ENCODE measurements at places on chromosomes 3 and 15.

DNA sequence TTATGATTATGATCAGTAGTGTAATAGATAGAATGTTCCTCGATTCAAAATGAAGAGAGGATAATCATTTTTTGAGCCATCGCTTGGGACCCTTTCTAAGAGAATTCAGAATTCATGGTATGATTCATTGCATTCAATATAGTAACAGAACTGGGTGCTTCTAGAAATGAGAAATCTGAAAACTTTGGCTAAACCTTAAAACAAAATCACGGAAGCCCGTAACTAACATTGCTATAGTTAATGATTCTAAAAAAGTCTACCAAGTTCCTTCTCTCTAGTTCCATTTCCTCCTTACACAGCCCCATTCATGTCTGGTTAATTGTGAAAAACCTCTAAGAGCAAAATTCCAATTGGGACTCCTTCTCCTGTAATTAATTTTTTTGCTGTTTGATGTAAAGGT is 217.1 kb downstream of the GBE1 start:
- DNase-seq: no peak

DNA sequence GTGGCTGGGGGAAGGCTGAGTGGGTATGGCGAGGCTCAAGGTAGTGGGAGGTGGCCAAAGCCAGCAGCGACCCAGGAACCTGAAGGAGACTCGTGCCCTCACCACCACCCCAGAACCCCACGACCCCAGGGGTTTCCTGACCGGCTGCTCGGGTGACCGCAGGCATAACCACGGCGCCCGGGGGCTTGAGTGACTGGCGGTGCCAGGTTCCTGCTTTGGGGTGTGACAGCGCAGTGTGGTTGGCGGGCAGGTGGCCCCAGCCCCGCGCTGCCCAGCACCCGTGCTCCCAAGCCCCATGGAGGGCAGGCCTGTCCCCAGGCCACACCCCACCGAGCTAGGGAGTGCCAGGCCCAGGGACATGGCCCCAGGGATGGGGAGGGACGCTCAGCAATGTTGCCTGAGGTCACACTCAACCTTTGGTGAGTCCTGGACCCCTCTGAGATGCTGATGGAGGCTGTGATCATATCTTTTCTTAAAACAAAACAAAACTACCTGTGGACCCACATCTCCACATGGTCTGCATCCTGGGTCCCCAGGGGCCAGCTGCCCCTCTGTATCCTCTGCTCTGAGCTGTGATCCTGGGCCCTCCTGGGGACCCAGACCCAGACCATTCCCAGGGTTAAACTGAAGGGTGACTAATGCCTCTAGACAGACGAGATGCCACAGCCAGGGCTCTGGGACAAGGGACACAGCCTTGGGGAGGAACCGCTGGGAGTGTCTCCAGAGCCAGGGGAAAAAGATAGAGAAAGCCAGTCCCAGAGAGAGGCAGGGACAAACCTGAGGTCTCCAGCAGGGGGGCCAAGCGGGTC is 13.0 kb downstream of the DNAJB8 start:
- no peak for DNase-seq

DNA sequence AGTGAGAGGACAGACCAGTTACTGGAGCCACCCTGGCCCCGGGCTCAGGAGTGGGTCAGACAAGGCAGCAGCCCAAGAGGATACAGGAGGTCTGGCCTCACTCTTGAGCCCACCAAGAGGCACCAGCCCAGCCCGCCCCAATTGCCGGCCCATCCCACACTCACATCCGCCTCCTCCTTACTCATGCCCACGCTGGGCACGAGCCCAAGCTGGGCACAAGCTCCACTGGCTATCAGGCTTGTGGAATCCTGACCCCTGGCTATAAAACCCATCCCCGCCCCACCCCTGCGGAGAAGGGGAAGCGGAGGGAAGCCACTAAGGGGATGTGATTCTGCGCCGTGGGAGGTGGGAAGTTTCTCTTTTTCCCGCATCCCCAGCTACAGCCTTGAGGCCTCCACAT is 25.9 kb downstream of the ADCY5 start:
- DNase-seq: no peak

DNA sequence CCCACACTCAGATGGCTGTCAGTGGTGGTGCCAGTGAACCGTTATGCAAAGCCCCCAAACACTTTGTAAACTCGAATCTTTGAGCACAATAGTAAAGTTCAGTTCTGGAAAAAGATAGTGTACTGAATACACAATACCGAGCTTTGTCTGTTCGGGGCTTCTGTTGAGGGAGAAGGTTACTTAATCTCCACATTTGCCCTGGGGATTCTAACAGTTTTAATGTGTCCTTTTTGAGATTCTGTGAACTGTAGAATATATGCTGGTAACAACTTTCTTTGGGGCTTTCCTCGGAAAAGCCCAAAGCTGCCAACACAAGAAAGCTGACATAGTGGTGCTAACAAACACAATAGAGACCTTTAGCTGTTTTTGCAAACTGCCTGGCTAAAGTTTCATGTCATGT is 686.5 kb downstream of the ROBO1 start:
- no peak for DNase-seq

- no peak for DNase-seq
These were observed 84.6 kb downstream of the DGKG start for GRCh38 chr3:186277268-186277909.

DNA sequence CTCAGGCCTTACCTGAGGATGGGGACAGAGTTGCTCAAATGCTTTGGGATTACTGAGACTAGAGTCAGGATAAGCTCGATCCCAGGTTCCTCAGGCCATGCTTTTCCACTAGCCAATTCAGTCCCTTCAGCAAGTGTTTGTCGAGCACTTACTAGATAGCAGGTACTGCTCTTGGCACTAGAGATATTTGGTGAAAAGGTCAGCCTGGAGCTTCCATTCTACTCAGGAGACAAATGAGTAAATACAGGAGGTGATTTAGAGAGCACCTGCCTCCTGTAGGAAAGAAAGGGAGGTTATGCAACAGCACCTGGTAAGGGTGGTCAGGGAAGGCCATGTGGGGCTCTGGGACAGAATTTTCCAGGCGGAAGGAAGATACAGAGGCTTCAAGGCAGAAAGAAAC is 99.9 kb downstream of the CACNA1D start:
- DNase-seq: no peak

DNA sequence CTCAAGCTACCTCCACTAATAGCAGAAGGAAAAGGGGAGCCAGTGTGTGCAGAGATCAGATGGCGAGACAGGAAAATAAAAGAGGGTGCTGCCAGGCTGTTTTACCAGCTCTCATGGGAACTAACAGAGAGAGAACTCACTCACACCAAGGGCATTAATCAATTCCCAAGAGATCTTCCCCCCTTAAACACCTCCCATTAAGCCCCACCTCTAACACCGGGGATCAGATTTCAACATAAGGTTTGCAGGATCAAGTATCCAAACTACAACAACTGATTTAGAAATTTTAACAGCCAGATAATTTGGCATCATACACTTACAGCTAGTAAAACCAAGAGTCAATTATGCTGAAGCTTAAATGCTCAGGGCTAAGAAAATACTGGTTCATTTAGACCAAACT is 18.9 kb downstream of the CD200 start:
- DNase-seq: no peak

- DNase-seq: no peak
These were observed 41.9 kb downstream of the NDUFB4 start for GRCh38 chr3:120637851-120638559.

GRCh38 chr3:112090887-112091586 is 4.8 kb downstream of the C3orf52 start:
- no peak for DNase-seq

DNA sequence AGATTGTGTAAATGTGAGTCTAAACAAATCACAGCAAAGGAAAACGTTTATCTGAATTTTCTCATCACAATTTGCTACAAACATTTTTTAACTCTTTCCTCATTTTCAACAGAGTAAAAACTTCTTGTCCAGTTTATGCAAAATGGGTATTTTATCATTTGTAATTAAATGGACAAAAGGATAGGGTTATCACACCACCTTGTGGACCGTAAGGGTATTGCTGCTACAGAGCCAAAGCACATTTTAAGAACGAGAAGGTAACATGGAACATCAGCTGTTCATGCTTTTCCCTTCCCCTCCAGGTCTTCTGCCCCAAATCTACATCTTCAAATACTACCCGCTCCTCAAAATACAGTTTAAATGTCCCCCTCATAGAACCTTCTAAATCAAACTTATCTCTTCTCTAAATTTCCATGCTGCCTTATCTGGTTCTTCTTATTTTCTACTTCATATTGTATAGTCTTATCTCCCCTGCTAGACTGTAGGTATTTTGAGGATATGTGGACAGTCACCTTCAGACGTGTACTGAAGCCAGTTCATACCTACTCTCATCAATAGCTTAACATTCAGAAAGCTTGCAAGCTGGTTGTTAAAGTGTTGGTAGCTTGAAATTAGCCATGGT is 12.8 kb upstream of the SETMAR start:
- peak; percentile 69 for DNase-seq

DNA sequence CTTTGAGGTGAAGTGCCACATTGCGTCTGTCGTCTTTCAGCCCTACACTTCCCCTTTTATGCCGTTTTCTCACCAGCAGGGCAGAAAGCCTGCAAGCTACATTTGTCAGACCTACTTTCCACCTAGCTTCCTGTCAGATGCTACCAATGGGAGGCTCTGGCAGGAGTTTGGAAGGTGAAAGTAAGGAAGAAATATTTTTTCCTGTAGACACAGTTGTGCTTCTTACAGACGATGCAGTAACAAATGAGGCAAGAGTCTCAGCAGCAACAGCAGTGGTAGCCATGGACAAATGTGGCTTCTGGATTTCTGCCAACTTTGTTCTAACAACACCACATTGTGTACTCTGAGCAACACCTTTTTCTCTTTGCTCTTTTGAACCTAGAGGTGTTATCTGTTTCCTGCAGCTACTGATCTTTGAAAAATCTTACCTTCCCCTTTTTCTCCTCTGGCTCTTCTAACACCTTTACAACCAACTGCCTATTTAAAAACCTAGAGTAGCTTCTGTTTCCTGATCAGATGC is 70.6 kb upstream of the STT3B start:
- DNase-seq: no peak

DNA sequence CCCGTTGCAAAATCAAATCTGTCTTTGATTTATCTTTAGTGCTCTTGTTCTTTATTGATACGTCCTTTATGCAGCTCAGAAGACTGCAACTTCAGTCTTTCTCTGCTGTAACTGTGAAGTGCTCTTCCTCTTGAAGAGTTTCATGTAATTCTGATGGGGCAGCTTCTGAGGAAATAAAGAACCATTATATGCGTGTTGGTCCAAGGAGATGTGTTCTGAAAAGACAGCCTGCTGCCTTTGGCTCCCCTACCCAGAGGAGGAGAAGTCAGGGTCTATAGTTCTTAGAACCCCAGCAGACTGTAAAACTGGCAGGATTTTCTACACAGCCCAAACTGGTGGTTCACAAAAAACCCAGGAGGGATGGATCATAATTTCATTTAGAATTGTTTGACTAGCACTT is 22.4 kb upstream of the ABHD10 start:
- DNase-seq: no peak

DNA sequence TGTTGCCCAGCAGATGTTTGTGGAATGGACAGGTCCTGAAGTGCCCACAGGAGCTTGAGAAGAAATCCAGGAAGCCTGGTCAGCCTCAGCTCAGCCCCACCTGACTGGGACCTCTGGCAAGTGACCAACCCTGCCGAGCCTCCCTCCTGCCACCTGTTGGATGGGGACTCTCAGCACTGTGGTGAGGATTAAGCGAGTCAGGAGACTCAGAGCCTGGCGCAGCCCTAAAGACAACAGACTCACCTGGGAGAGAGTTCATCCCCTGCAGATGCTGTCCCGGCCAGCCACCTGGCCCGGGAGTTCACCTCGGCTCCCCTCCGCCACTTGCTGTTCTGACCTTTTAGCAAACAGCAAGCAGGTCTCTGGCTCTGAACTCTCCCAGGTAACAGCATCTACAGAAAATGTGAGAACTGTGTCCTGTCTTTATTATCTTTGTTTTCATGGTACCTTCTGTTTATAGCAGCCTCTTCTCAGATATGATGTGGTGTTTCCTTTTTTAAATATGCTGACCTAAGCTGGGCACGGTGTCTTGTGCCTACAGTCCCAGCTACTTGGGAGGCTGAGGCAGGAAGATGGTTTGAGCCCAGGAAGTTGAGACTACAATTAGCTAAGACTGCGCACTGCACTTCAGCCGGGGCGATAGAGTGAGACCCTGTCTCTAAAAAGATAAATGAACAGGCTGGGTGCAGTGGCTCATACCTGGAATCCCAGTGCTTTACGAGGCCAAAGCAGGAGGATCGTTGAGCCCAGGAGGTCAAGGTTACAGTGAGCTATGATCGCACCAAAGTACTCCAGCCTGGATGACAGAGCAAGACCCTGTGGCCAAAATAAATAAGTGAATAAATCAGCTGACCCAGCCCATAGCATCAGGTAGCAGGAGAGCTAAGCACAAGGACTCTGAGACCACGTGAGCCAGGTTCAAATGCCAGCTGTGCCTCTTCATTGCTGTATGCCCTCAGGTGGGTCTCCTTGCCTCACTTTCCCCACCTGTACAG is 32.4 kb upstream of the SLC6A6 start:
- DNase-seq: no peak

GRCh38 chr3:194952841-194953241 is 267.2 kb downstream of the FAM43A start:
- DNase-seq: no peak

DNA sequence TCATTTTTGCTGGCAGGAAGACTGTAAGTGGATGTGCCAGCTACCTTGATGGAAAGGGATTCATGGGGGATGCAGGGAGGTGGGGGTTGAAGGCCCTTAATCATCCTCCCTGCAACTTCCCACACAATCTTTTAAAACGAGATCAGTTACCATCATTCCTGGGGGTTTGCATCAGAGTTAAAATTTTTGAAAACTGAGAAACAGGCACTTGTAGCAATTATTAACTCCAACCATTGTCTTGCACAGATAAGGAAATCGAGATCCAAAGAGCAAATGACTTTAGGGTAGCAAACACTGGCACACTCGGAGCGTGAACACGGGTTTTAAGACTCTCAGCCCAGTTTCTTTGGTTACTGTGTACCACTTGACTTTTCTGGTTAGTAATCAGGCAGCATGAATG is 41.9 kb downstream of the GPD1L start:
- no peak for DNase-seq
